MM.1S (cell line): ENCODE measurements at places on chromosomes 2 and 18.

DNA sequence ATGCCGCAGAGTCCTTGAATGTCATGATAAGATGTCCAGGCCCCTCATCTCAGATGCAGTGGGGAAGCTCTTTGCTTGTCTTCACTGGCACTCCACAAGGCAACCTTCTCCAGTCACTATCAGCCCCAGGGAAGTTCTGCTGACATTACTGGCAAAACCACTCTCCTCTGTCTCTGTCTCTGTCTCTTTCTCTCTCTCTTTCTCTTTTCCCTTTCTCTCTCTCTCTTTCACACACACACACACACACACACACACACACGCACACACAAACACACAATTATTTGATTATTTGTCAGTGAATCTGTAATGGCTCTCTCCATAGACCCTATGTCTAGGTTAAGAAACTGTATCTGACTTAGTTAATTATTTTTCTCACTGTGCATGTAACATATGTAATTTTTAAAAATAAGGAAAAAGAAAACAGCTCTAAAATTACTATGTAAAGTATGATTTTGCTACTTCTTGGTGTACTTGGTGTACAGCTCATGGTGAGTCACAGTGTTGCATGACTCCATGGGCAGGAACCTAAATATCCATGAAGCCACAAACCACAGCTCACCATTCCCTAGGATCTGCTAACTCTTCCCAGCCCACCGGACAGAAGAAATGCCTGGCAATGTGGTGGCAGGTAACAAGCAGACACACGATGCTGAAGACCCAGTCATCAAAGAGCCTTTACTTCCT is 594.9 kb upstream of the ID2 start:
- DNase-seq, result no peak

- no peak for DNase-seq
Observed at GRCh38 chr2:16168506-16169264, 228.3 kb downstream of the MYCN start.

DNA sequence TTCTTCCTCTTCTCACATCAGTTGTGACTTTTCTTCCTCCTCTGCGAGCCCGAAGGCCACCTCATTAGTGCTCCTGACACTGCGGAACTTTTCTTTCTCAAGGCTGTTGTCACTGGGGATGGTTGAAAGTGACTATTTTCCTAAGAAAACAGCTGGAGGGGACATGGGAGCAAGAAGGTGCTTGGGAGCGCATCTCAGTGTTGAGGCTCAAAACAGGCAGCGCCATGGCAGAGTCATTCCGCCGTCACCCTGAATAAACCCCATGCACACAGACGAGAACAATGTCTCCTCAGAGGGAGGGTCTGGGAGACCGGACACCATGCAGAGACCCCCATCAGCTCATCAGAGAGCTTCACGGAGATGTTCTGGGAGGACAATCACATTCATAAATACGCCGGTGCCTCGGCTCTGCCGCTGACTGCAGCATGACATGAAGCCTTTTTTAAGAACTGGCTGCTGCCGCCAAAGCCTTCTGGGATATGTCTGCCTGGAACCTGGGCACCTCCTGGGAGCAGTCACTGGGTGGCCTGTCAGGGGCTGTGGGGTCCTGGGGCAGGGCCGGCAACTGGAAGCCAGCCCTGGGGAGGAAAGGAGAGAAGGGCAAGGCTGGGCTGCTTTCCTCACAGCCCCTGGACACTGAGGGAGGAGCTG is 19.2 kb downstream of the ATOH8 start:
- no peak for DNase-seq

GRCh38 chr18:23154823-23155500 is 19.7 kb downstream of the CABLES1 start:
- DNase-seq, result no peak

DNA sequence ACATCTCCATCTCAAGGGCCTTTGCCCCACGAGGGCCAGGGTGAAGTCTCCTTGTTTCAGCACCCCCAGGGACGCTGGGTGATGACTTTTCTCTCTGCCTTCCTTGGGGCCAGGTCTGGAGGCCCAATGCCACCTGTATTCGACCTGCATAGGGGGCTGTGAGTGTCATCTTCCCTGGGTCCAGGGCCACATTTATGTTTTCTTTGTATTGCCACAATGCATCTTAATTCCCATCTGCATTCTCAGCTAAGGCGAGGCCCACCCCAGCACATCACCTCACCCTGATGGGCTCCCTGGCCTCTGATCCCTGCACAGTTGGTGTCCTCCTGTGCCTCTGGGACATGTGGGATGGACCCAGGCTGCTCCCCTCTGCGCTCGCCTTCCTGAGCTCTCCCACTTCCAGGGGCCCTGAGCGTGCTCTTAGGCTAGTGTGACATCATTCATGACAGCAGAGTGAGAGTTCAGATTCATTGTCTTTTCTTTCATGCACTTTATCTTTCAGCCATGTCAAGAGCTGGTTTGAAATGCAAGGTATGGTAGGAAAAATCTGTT is 122.0 kb upstream of the COPS8 start:
- DNase-seq, result no peak

DNA sequence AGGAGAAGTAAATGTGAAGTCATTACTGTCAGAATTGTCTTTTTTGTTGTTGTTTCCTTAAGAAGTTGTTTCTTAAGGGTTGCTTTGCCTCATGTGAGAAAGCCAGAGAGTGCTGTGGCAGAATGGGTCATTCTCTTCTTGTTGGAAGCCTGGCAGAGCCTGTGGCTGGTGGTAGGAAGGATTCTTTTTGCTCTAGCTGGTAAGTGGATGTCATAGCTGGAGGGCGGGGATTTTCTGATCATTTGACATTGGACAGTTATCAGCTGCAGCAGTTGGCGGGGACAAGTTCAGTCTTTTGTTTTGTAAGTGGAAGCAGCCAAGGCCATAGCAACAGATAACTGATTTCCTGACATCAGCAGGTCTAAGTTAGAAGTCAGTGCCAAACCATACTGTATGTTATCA is 5.5 kb upstream of the RMDN2 start:
- DNase-seq, result no peak

DNA sequence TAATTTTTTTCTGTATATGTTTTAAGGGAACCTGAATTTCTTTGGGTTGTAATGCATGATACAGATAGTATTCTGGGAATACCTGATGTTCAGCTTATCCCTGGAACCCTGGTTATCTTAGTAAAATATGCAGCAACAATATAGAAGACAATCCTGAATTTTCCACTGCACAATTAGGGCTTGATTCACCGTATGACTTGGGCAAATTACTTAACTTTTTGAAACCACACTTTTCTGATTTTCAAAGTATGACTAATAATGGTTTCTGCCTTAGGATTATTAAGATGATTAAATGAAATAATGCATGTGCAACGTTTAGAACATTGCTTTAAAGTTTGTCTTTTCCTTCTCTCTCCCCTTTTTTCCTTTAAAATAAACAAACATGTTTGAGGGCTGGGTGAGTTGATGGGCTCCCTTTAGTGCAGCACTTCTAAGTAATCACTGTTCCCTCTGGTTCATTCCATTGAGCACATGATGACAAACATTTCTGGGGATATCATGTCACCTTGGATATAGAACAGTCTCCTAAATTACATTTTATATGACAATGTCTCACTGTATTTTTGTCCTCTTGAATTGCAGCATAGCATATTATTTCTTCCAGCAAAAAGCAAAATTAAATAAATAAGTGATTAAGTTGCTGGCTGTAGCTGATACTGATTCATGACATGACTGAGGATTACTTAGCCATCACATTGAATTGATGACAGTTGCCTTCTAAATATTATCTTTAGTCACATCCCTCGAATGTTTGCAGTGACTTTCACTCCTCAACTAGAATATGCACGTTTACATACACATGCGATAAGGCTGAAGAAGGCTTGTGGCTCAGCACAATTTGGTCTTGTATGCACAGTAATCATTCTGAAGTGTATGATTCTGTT is 254.5 kb downstream of the NEDD4L start:
- no peak for DNase-seq

DNA sequence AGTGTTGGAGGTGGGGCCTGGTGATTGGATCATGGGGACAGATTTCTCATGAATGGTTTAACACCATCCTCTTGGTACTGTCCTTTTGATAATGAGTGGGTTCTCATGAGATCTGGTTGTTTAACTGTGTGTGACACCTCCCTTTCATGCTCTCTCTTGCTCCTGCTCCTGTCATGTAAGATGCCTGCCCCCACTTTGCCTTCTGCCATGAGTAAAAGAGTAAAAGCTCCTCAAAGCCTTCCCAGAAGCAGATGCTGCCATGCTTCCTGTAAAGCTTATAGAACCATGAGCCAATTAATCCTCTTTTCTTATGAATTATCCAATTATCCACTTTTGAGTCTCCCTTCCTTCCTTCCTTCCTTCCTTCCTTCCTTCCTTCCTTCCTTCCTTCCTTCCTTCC is 317.7 kb downstream of the RDH14 start:
- no peak for DNase-seq

DNA sequence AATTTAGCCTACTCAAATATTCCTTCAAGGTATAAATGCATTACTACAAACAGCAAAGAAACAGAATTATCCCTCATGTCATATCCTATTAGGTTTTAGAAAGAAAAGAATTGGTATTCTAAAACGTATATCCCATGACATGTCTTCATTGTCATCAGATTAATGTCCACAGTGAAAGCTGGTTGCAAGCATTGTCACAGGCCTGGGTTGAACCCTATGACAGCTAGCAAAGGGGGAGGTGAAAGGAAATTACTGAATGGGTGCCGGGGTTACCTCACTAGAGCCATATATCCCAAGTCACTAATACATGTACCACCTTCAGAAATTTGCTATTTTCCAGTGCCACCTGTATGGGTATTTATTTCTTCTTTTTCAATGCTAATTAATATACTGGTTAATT is 1630.5 kb upstream of the NXPH2 start:
- DNase-seq, result no peak

DNA sequence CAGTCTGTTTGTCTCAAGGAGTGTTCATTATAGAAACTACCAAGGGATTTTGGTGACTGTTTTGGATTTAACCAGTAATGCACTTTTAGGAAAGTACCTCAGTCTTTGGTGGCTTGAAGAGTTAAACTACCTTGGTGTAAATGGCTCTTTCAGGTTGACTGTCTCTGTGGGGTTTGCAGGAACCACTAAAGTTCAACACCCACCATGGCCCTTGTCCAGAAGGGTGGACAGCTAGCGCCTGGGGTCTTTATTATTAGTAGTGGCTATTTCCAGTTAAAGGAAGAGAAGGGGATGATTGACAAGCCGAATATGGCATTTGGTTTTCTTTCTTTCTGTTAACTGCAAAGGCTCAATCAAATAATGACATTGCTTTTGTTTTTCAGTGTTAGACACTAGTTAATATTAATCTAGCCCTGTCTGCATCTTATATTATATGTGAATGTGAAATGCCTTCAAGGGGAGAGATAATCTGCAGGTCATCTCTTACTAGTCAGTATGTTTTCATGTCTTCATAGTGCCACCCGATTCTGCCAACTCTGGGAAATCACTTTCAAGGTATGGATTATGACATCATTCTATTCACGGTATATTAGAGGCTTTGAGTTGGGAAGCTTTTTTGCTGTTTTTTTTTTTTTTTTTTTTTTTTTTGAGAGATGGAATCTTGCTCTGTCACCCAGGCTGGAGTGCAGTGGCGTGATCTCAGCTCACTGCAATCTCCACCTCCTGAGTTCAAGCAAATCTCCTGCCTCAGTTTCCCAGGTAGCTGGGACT is 56.4 kb downstream of the MAP4K4 start:
- no peak for DNase-seq

- no peak for DNase-seq
Observed at GRCh38 chr2:160467086-160467485, 26.5 kb downstream of the RBMS1 start.

DNA sequence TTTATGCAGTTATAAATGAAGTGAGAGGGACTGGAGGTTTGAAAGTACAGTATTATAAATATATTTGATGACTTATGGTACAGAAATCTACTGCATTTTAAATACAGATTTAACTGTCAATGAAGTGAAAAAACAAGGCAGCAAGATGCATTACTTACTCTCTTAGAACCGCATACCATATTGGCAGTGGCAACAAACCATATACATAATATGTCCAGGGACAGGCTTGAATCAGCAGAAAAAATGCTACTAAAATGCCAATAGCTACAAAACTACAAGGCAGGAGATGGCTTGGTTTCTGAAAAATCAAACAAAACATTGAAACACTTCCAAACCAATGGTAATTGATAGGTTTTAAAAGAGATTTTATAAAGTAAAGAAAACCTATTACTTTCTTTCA is 77.2 kb downstream of the PIGN start:
- DNase-seq, result no peak

GRCh38 chr2:96760986-96761832 is 507 bp downstream of the CNNM4 start:
- no peak for DNase-seq
